Umbilical cord (tissue), 2 donors: ENCODE measurements at places on chromosomes 7 and 10. TPM values are rescaled to one million over a fixed set of nuclear protein-coding genes. Genes with fewer than 3 reads are reported as not detected.

Gene CTNNA3
- 32.7 TPM for total RNA-seq

Gene ARID5B
- total RNA-seq: 81.9 TPM

Gene BAIAP2L1
- total RNA-seq: 1.2 TPM

GRCh38 chr7:137038706-137039105, 170.3 kb downstream of the CHRM2 start:
- DNase-seq: no peak

DNA sequence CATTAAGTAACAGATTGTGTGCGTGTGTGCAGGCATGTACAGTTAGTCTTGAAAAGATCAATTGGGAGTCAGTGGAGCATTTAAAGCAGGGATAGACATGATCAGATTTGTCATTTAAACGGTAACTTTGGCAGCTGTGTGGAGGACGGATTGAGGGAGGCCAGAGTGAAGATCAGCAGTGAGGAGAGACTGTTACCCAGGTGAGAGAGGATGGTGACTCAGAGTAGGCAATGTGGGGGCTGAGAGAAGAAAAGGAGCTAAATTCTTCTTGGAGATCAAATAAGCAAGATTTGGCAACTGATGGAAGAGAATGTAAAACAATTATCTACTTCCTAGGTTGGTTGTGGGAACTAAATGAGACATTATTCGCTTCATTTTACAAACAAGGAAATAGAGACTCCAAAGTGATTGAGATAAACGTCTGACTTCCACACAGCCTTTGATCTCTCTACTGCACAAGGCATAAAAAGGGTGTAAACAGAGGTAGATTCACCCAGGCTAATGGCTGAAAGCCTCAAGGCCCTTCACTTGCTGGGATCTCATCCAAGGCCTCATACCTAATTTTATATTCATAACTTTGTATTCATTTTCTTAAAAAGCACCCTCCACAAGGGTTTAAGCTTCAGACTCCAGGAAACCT, 665.1 kb upstream of the GALNT17 start:
- DNase-seq: no peak

DNA sequence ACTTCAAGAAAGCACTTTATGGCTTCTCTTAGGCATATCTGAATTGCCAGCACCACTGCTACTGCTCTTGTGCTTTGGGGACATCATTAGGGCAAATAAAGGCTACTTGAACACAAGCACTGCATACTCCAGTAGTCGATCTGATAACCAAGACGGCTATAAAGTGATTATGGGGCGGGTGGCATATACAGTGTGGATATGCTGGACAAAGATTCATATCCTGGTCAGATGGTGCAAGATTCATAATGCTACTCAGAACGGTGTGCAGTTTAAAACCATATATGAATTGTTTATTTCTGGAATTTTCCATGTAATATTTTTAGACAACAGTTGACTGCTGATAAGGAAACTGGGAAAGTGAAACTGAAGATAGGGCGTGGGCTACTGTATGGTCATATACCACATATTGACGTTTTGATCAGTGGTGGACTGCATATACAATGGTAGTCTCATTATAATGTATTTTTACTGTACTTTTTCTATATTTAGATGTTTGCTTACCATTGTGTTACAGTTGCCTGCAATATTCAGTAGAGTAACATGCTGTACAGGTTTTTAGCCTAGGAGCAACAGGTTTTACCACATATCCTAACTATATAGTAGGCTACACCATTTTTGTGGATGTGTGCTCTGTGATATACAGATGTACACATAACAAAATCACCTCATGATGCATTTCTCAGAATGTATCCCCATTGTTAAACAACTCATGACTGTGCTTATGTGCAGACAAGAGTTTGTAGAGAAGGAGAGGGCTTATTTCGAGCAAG, 15.2 kb downstream of the ANLN start:
- no peak for DNase-seq

DNA sequence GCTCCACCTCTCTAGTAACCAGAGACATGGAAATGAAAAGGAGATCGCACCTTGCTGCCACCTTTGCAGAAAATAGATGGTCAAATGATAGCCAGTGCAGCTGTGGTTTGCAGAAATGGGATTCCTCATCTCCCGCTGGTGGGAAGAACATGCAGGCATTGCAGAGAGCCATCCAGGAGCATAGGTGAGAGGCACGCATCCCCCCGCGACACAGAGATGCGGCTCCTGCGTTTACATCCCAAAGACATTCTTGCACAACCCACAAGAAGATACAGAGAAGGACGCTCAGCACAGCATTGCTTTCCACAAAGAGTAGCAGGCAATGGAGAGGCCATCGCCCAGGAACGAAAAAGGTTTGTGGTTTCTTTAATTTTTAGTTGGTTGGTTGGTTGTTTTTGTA, 56.2 kb downstream of the OAT start:
- DNase-seq: no peak

GRCh38 chr7:22051886-22052673, 106.4 kb upstream of the CDCA7L start:
- no peak for DNase-seq
